Activated CD4-positive, alpha-beta T cell treated with anti-CD3 and anti-CD28 coated beads, Interleukin-2, amount 10 ng/mL, durations not matched to agents 24 days and 14 days (primary cell): ENCODE measurements at places on chromosomes 11 and 22. TPM values are rescaled to one million over a fixed set of nuclear protein-coding genes. Genes with fewer than 3 reads are reported as not detected.
A peak's percentile ranks its signal among the peaks of the same experiment; 100 is the strongest.

The HTR3B gene
- not detected in 2 replicates for total RNA-seq

The KDM4E gene
- total RNA-seq = not detected in 2 replicates

DNA sequence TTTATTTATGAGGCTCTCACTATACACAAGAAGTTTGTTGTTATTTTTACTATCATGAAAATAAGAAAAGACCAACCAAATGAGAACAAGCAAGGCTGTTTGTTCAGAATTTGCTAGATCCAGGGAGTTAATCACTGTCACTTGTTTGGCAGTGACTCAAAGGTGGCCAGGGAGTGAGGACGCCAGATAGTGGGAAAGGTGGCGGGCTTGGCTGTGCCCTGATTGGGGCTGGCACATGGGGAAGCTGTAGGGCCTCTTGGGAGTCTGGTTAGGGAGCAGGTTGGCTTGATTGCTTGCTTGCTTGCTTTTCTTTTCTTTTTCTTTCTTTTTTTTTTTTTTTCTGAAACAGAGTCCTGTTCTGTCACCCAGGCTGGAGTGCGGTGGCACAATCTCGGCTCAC is 53.1 kb upstream of the SLC22A12 start:
- no peak overlapping the region for H3K27ac ChIP-seq
- H3K4me3 ChIP-seq = no peak overlapping the region
- H3K4me1 ChIP-seq = no peaks in the 10 kb centered on the region

DNA sequence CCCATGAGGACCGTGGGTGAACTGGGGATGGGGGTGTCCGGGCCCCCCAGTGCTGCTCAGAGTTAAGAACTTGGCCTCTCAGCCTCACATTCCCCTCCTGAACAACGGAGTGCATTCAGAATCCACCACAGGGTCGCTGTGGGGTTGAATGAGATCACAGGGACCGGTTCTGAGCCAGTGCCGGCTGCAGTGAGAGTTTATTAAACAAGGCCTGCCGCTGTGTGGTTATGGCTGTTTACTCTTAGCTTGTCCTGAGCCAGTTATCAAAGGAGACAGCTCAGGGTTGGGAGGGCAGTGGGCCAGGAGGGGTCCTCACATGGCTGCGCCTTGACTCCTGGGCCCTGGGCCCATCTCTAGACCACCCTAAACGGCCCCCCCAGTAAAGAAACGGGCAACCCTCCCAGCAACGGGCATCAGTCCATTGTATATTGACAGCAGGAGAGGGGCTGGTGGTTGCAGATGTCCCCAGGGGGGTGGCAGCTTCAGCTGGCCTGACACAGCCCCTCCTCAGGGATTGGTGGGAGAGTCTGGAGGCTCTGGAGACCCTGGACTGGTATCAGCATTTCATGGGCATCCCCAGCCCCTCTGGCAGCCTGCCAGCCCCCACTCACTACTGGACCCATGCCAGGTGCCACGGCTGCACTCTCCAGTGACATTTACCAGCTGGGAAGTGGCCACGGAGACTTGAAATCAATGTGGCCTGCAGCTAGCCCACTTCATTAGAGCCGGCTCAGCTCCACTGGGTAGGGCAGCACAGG is 15.1 kb upstream of the CABP7 start:
- H3K36me3 ChIP-seq = no peaks in the 10 kb centered on the region
- no peak for DNase-seq
- H3K4me1 ChIP-seq = peaks cover 11% of the 10 kb centered on the region
- H3K27ac ChIP-seq = no peak overlapping the region
- no peak overlapping the region for H3K4me3 ChIP-seq

DNA sequence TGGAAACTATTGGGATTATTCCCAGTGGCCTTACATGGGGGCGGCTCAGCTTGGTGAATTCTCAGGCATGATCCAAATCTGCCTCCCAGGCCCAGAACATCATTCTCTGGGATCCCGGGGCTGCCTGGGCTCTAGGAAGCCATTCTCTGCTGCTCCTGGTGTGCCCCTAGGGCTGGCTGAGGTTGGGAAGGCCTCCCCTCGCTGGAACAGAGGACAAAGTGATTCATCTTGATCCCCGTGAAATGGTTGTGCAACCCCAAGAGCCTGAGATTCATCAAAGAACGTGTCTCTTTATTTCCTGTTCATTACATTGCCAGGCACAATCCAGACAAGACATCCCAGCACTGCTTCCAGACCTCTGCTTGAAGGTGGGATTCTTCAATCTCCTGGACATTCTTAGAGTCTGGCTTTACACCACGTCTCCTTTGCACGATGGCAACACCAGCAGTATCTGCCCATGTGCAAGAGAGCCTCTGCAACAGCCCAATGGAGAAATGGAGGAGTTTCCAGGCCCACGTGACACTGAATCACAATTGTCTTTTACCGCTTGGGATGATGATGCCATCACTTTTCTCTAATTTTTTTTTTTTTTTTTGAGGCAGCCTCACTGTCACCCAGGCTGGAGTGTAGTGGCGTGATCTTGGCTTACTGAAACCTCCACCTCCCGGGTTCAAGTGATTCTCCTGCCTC is 52.3 kb downstream of the TST start:
- no peak overlapping the region for H3K27ac ChIP-seq
- peaks cover 18% of the 10 kb centered on the region for H3K27me3 ChIP-seq
- no peaks in the 10 kb centered on the region for H3K4me1 ChIP-seq
- H3K4me3 ChIP-seq = no peak overlapping the region

GRCh38 chr11:112316971-112317370 is 56.3 kb upstream of the PLET1 start:
- H3K4me3 ChIP-seq = no peak overlapping the region
- H3K27ac ChIP-seq = no peak overlapping the region
- H3K27me3 ChIP-seq = no peaks in the 10 kb centered on the region
- peak; percentile 21 for DNase-seq
- H3K36me3 ChIP-seq = no peaks in the 10 kb centered on the region
- peaks cover 6% of the 10 kb centered on the region for H3K4me1 ChIP-seq

DNA sequence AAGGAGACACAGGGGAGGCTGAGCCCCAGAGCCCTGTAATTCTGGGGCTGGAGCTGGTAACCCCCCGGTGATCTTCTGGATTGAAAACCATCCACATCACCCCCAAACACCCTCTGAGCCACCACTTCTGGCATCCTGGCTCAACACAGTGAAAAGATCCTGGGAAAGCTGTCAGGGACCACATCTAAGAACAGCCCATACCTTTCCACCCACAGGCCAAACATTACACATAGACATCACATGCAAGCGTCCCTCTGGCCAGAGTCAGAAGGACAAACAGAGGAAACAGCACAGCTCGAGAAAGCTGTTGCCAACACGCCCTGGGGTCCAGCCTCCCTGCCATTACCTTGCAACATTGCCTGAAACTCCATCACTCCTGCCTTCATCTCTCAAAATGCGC is 469.5 kb downstream of the SOX6 start:
- H3K27ac ChIP-seq = no peak overlapping the region
- no peaks in the 10 kb centered on the region for H3K36me3 ChIP-seq
- no peak for DNase-seq
- H3K4me3 ChIP-seq = no peak overlapping the region
- H3K4me1 ChIP-seq = no peaks in the 10 kb centered on the region
- H3K27me3 ChIP-seq = no peaks in the 10 kb centered on the region

The GPR83 gene
- total RNA-seq = 0.05 TPM in 1 of 2 replicates, not detected in the other

DNA sequence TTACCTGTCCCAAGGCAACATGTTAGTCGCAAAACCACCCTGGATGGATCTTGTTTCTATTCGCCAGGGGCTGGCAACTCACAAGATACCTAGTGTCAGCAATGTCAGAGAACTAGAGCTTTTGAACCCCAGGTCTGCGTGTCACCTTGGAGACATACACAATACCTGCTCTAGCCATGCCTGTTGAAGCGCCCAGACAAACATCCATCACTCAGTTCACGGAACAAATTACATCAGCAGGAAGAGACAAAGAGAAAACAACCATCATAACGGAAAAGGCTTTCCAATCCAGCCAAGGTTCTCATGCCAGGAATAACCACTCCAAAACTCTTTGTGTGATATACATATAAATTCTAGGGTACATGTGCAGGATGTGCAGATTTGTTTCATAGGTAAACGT is 2.2 kb downstream of the CD59 start:
- H3K36me3 ChIP-seq = peaks cover 31% of the 10 kb centered on the region
- peaks cover 8% of the 10 kb centered on the region for H3K27me3 ChIP-seq
- peaks cover 40% of the 10 kb centered on the region for H3K4me1 ChIP-seq
- DNase-seq = no peak
- H3K4me3 ChIP-seq = peak overlapping the region; percentile 90
- no peak overlapping the region for H3K27ac ChIP-seq

- H3K4me3 ChIP-seq = peak overlapping the region; percentile 76
- no peaks in the 10 kb centered on the region for H3K36me3 ChIP-seq
- H3K27ac ChIP-seq = no peak overlapping the region
- H3K4me1 ChIP-seq = peaks cover 19% of the 10 kb centered on the region
- H3K27me3 ChIP-seq = peaks cover 73% of the 10 kb centered on the region
- no peak for DNase-seq
Measured at GRCh38 chr22:25420925-25421904, 143.3 kb upstream of the GRK3 start.

The CTSW gene
- 4.9 and 7.5 TPM in 2 replicates for total RNA-seq

DNA sequence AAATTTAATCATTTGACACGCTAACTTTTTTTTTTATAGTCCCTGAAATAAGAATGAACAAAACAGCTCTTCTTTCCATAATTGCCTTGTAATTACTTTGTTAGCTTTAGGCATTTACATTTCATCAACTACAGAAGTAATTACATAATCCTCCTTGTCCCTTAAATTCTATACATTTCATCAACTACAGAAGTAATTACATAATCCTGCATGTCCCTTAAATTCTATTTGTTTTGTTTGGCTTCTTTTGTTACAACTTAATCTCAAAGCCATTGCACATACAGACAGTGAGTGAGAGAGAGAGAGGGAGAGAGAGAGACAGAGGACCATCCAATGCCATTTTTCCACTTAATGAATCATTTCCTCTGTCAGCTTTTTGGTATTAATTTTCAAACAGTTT is 873.2 kb downstream of the METTL15 start:
- H3K27me3 ChIP-seq = no peaks in the 10 kb centered on the region
- no peak overlapping the region for H3K27ac ChIP-seq
- H3K4me3 ChIP-seq = no peak overlapping the region
- no peak for DNase-seq

The TPBGL gene
- total RNA-seq = 0.19 and 0.61 TPM in 2 replicates

The GDPD4 gene
- not detected in 2 replicates for total RNA-seq

GRCh38 chr11:34175284-34176019 is 70.0 kb downstream of the NAT10 start:
- DNase-seq = no peak
- no peak overlapping the region for H3K27ac ChIP-seq
- H3K4me3 ChIP-seq = peak overlapping the region; percentile 79
- peaks cover 7% of the 10 kb centered on the region for H3K27me3 ChIP-seq

The EXPH5 gene
- total RNA-seq = 0.90 and 0.91 TPM in 2 replicates

The NPAS4 gene
- 0.09 TPM in 1 of 2 replicates, not detected in the other for total RNA-seq

- no peak for DNase-seq
- no peaks in the 10 kb centered on the region for H3K36me3 ChIP-seq
- H3K4me3 ChIP-seq = no peak overlapping the region
- H3K4me1 ChIP-seq = no peaks in the 10 kb centered on the region
- no peaks in the 10 kb centered on the region for H3K27me3 ChIP-seq
Measured at GRCh38 chr11:44004452-44005062, 43.2 kb upstream of the ACCSL start.

DNA sequence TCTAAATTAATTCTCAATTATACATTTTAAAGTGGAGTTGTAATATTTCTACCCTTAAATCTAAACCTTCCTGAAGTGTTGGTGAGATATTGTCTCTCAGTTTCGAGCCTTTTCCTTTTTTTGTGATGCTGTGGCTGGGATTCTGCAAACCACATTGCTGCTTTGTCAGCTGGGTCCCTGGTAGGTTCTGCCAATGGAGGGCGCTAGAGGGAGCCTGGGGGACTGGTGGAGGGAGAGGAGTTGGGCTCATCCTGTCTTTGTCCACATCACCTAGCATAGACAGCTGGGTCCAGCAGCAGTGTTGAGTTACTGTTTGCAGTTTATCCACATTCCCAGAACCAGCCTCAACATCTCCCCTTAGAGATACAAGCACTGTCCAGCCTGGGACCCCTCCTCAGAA is 41.0 kb downstream of the TRAF6 start:
- no peaks in the 10 kb centered on the region for H3K27me3 ChIP-seq
- DNase-seq = peak; percentile 70
- H3K4me3 ChIP-seq = no peak overlapping the region
- peaks cover 2% of the 10 kb centered on the region for H3K4me1 ChIP-seq
- peaks cover 20% of the 10 kb centered on the region for H3K36me3 ChIP-seq

GRCh38 chr22:24156141-24156912 is 25.0 kb upstream of the SUSD2 start:
- H3K36me3 ChIP-seq = peaks cover 4% of the 10 kb centered on the region
- H3K4me1 ChIP-seq = peaks cover 66% of the 10 kb centered on the region
- DNase-seq = peak; percentile 93
- H3K27ac ChIP-seq = peak overlapping the region; percentile 92
